ENCODE measurements at places on chromosomes 3 and 15. TPM values are rescaled to one million over a fixed set of nuclear protein-coding genes. Genes with fewer than 3 reads are reported as not detected.

DNA sequence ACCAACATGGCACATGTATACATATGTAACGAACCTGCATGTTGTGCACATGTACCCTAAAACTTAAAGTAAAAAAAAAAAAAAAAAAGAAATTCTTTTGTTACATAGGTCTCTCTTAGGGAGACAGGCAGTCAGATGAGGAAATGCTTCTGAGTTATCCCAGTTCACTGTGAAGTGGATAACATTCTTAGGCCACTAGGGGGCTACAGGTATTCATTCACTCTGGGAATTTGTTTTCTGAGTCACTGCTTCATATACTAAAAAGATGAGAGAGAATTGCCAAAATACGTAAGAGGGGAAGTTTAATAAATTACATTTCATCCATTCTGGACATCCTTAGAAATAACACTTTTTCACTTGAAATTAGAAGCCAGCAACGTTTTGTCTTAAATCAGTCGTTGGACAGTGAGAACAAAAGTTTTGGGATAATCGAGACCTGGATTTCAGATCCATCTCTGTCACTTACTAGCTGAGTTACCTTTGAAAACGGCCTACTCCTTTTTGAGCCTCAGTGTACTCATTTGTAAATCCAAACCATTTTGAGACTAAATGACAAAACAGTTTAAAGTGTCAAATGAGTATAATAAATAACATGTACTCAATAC lies 738.4 kb upstream of the ALCAM start:
- H3K27me3 ChIP-seq = no peaks in the 10 kb centered on the region
- H3K36me3 ChIP-seq = peaks cover 20% of the 10 kb centered on the region
- DNase-seq = no peak
- H3K4me3 ChIP-seq = no peak overlapping the region
- no peaks in the 10 kb centered on the region for H3K4me1 ChIP-seq

DNA sequence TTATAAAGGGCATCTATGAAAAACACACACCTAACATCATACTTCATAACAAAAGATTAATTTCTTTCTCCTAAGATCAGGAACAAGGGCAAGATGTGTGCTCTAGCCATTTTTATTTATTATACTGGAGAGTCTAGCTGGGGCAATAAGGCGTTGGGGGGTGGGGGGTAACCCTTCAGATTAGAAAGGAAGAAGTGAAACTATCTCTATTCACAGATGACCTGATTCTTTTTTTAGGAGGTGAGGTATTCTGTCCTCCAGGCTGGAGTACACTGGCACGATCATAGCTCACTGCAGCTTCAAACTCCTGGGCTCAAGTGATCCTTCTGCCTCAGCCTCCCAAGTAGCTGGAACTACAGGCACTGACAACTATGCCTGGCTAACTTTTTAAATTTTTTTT lies 89.5 kb upstream of the MANF start:
- DNase-seq = no peak
- H3K36me3 ChIP-seq = peaks cover 3% of the 10 kb centered on the region
- H3K4me3 ChIP-seq = no peak overlapping the region
- no peaks in the 10 kb centered on the region for H3K4me1 ChIP-seq
- no peaks in the 10 kb centered on the region for H3K27me3 ChIP-seq

- no peaks in the 10 kb centered on the region for H3K36me3 ChIP-seq
- H3K27ac ChIP-seq = no peak overlapping the region
- no peaks in the 10 kb centered on the region for H3K4me1 ChIP-seq
- H3K4me3 ChIP-seq = no peak overlapping the region
- H3K27me3 ChIP-seq = no peaks in the 10 kb centered on the region
- no peak for DNase-seq
Measured at GRCh38 chr3:81277853-81278252, 483.6 kb downstream of the GBE1 start.

- 0 out of 2 replicates have a peak, but pooled peaks cover 7% of the 10 kb centered on the region for H3K4me1 ChIP-seq
- H3K36me3 ChIP-seq = no peaks in the 10 kb centered on the region
- no peak overlapping the region for H3K4me3 ChIP-seq
- no peak overlapping the region for H3K27ac ChIP-seq
- H3K27me3 ChIP-seq = no peaks in the 10 kb centered on the region
Measured at GRCh38 chr3:112005091-112005672, 6.5 kb downstream of the TAGLN3 start.

TGM5 gene
- total RNA-seq = not detected

GPR171 gene
- total RNA-seq = not detected

IL20RB gene
- 1.5 TPM for total RNA-seq

ALAS1 gene
- total RNA-seq = 39.1 TPM

CIDEC gene
- not detected for total RNA-seq

GCSAM gene
- not detected for total RNA-seq

ELL3 gene
- 6.4 TPM for total RNA-seq
